ENCODE measurements at places on chromosomes 2 and 18.

- DNase-seq, result no peak
Measured at GRCh38 chr18:39806525-39806924, 2148.5 kb upstream of the PIK3C3 start.

- peak; percentile 70 for DNase-seq
Measured at GRCh38 chr2:110853516-110853915, 121.1 kb downstream of the ACOXL start.

GRCh38 chr2:4416431-4416830 lies 713.1 kb downstream of the DCDC2C start:
- DNase-seq, result no peak

DNA sequence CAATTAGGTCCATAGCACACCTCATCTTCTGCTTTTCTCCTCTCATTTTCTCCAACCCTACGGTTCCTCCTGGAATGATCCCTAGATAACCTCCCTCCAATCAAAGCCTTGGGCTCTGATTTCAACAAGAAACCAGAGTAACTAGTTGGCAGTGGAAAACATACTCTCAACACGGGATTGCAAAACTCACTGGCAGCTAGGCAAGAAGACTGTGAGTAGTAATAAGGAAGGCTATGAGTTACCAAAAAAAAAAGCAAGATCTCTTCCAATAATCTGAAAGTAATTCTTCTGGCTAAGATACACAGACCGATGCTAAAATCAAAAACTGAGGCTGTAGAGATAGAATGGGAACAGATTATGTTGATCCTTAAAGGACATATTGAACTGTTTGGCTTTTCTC lies 28.4 kb upstream of the CCDC102B start:
- no peak for DNase-seq

GRCh38 chr2:142104134-142104758 lies 26.6 kb downstream of the LRP1B start:
- no peak for DNase-seq

GRCh38 chr2:70842401-70842800 lies 6.8 kb upstream of the CD207 start:
- no peak for DNase-seq

- DNase-seq, result no peak
Measured at GRCh38 chr2:19419211-19419880, 60.9 kb upstream of the OSR1 start.

GRCh38 chr2:191165176-191165643 lies 14.4 kb upstream of the STAT4 start:
- DNase-seq, result peak; percentile 55

- no peak for DNase-seq
Measured at GRCh38 chr2:121260370-121261154, 24.4 kb downstream of the TFCP2L1 start.

- no peak for DNase-seq
Measured at GRCh38 chr2:199128476-199129229, 329.1 kb downstream of the SATB2 start.

DNA sequence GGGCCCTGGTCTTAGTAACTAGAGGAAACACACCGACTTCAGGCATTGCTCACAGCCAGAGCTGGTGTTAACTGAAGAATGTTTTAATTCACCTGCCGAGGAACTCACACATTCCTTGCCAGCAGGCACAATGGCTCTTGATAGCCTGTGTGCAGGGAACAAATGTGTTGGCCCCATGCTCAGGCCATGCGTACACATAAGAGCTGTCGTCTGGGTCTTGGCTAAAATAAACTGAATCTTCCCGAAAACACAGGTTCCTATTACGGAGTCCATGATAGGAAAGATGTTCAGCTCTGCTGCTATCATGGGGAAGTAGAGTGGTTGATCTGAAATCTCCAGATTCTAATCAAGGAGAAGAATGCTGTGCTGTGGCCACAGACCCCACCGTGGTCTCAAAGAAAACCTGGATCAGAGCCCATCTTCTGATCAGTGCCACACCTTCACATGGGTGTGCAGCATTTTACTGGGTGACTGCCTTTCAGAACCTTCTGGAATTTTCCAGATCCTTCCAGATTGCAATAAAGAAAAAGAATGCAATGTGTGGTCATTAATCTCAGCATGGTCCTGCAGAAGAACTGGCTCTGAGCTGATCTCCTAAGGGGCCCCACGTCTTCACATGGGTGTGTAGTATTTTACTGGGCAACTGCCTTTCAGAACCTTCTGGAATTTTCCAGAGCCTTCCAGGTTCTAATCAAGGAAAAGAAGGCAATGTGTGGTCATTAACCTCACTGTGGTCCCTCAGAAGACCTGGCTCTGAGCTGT lies 17.2 kb downstream of the MBP start:
- DNase-seq, result no peak

DNA sequence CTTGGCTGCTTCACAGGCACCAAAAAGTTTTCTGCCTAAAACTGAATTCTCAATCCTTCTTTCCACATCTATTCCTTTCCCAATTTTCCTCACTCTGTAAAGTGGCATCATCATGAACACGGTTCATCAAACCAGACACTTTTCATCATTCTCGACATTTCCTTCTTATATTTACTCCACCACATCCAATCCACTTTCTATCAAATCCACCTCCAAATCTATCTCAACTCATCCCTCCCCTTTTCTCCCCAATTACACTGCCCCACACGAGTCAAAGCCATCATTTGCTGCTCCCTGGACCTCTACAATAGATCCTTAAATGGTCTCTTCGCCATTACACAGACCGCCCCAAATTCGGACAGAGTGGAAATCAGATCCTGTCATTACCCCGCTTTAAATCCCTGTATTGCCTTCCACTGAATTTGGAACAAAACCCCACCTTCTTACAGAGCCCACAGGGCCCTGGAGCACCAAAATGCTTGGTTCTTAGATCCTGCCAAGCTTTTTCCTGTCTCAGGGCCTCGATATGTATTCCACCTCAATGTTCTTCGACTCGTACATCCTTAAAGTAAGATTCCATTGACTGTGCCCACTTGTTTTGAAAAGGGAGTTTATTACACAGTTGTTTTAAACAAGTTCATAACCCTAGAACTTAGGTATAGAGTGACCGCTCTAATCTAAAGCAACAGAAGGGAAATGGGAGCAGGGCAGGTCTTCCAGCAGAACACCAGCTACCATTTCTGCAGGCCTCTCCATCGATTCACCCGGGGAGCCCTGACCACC lies 856 bp downstream of the ACAA2 start:
- no peak for DNase-seq

DNA sequence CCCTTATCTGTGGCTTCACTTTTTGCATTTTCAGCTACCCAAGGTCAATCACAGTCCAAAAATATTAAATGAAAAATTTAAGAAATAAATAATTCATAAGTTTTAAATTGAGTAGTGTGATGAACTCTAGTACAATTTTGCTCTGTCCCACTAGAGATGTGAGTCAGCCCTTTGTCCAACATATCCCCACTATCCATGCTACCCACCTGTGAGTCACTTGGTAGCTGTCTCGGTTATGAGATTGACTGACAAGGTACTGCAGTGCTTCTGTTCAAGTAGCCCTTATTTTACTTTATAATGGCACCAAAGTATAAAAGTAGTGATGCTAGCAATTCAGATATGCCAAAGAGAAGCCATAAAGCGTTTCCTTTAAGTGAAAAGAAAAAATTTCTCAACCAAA lies 28.8 kb downstream of the ADCY3 start:
- DNase-seq, result no peak

DNA sequence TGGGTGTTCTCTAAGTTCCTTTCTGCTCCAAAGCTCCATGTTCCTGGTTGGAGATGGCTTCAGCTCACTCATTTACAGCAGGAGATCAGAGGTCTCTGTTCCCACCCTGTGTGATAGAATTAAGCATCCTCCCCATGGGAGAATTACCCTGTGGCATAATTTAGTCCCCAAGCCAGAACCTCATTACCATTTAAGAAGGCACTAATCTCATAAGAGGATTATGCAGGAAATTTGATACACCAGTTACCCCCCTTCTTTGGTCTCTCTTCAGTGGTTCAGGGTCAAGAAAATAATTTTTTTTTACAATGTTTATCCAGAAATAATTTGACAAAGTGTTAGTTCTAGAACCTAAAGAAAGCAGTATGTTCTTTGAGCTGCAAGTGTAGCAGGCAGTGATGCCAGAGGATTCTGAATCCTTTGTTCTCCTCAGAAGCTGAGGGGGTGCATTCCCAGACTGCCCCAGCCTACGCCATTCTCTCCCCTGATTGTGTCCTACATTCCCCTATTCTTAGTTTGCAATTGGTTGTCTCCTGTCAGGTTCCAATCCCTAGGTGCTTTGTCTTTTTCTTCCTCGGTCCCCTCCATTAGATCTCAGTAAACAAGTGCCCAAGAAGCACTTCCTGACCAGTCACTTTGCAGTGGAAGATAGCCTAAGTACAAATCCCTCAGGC lies 163.6 kb downstream of the PRKCE start:
- no peak for DNase-seq

- no peak for DNase-seq
Measured at GRCh38 chr2:131572175-131572574, 44.5 kb downstream of the CCDC74A start.

DNA sequence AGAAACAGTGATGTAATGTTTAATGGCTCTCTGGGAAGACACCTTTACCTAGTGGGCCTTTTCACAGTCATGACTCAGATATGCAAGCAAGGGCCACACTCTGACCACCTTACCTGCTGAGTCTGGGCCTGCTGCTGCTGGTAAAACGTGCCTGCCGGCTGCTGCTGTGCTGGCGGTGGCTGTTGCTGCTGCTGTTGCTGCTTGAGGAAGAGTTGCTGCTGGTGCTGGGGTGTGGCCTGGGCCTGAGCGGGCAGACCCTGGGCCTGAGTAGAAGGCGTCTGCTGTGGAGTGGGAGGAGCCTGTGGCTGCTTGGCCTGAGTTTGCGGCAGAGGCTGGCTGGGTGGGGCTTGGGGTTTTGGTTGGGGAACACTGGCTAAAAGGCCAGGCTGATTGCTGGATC lies 81.6 kb upstream of the NFU1 start:
- DNase-seq, result no peak

- no peak for DNase-seq
Measured at GRCh38 chr2:214378455-214379103, 32.3 kb upstream of the VWC2L start.

GRCh38 chr2:222548992-222549391 lies 106.9 kb downstream of the FARSB start:
- DNase-seq, result no peak

GRCh38 chr18:75473316-75473715 lies 45.8 kb upstream of the SMIM21 start:
- DNase-seq, result no peak

DNA sequence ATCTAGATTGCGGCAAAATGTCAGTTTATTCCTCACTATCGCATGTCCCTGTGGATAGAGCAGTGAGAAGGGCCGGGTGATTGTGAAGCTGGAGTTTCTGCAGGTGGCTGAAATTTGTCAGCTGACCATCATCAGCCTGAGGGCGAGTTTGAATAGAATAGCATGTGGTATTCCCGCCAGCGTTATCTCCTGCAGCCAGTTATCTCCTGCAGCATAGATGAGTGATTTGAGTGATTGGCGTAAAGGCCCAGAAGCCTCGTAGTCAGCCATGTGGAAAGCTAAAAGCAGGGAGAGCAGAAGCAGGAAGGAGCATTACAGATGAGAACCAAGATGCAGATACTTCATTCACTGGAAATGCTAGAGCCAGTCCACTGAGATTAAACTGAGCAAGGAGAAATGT lies 65.5 kb downstream of the CABLES1 start:
- DNase-seq, result no peak
